ENCODE measurements at places on chromosomes 4 and X. TPM values are rescaled to one million over a fixed set of nuclear protein-coding genes. Genes with fewer than 3 reads are reported as not detected.

Gene RNF212
- total RNA-seq: 6.6 TPM

DNA sequence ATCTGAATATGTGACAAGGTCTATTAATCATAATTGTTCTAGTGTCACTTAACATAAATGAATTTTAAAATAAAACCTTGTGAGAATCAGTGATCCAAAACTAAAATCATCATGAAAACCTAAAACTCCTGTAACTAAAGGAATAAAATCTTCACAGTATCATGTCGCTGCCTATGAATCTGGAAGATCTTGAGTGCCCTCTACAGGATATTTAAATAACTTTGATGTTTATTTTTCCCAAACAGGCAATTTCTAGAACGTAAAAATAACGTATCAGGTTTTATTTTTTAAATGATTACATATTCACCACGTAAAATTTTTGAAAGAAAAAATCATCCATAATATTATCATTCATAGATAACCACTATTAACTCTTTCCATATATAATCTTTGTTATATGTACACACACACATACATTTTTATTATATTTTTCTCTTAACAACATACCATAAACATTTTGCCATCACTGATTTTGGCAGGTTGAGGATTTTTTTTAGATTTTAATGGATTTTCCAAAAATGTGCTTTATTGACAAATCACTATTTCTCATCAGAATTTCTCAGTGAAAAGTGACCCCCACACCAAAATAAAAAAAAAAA lies 79.6 kb downstream of the COMMD8 start:
- DNase-seq: no peak

GRCh38 chr4:3520276-3520675 lies 11.9 kb downstream of the LRPAP1 start:
- no peak for DNase-seq

DNA sequence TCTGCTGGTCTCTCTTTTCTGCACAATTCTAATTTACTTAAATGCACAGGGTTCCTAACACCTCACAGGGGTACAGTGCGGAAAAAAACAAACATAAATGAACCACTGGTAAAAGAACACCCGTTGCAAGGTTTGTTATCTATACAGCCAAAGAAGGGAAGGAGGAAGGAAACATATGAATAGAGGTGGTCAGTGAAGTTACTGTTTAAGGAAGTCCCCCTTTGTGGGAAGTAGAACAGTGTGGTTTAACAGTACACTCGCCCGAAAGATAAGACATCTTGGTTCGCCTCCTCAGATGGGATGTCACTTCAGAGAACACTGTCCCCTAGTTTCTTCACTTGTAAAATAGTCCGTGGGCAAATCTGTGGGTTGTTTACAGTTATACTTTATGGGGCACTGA lies 57.5 kb downstream of the TEC start:
- no peak for DNase-seq

DNA sequence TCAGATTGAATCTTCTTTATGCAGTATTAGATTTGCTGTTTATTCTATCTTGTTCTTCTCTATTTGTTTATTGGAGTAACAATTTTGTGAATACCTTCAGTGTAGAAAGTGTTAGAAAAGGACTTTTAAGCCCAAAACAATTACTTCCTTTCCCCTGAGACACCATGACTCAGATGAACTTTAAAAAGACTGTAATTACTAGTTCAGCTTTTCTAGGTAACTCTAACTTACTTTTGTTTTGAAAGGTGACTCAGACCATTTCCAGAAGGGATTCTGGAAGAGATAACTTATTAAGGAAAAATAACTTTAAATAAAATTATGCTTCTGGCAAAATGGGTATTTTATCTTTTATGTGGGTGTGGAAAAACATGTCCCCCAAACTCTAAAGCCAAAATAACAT lies 561.5 kb upstream of the PCDH10 start:
- no peak for DNase-seq
